ENCODE measurements at places on chromosomes 13 and 19. TPM values are rescaled to one million over a fixed set of nuclear protein-coding genes. Genes with fewer than 3 reads are reported as not detected.

DNA sequence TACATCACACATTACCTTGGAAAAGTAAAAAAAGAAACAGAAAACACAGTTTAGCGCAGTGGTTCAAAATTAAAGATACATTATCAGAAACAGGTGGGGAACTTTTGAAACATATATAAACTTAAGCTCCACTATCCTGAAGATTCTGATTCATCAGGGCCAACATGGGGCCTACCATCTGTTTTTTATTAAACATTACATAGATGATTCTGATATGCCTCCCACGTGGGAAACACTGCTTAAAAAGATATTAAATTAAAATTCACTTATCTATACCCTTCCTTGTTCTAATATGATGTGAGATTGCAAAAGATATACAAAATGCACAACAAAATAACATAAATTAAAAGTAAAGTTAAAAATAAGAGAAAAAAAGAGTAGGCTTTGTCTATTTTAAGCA lies 125.0 kb downstream of the VWA8 start:
- no peak for DNase-seq

- DNase-seq: no peak
Measured at GRCh38 chr19:20840371-20840770, 64.3 kb downstream of the ZNF66 start.

GRCh38 chr13:110151462-110151861 lies 155.5 kb downstream of the COL4A1 start:
- no peak for DNase-seq

Gene ATP1A3
- polyA plus RNA-seq: 0.02 TPM

All from ovary (tissue), 10 donors.